ENCODE measurements at places on chromosomes 3 and 15. TPM values are rescaled to one million over a fixed set of nuclear protein-coding genes. Genes with fewer than 3 reads are reported as not detected.

GRCh38 chr15:64969401-64969800, 20.3 kb downstream of the SPG21 start:
- DNase-seq = no peak

ACP3 gene
- 0.78 TPM for total RNA-seq

DNA sequence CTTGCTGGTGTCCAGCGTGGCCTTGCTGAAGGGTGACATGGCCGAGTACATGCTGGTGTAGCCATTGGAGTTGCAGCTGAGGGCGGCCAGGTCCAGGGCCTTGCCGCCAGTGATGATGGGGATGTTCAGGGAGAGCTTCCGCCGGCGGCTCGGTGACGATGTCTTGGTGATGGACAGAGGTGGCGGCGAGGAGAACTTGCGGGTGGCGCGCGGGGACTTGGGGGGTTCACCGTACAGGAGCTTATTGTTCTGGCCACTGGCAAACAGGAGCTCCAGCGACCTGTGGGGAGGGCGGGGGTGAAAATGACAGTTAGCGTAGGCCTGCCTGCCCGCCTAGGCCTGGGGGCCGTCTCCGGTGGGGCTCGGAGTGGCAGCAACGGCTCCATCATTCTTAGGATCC, 59.0 kb upstream of the CTSH start:
- DNase-seq = no peak

DNA sequence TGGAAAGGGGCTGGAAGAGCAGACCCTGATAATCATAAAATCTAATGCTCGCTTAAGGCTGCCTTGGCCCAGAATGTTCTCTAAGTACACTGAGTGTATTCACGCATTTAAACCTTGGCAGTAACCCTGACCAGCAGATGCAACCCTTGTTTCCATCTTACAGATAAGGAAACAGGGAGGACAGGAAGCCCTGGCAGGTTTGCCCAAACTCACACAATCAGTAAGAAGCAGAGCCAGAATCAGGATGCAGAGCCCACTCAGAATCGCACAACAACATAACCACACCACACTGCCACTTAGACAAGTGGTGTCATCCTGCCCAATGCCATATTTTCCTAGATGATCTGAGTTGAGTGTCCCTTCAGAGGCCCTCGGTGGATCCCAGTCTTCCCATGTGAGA, 214.5 kb upstream of the HES1 start:
- no peak for DNase-seq

IGSF11 gene
- total RNA-seq = 1.8 TPM

DNA sequence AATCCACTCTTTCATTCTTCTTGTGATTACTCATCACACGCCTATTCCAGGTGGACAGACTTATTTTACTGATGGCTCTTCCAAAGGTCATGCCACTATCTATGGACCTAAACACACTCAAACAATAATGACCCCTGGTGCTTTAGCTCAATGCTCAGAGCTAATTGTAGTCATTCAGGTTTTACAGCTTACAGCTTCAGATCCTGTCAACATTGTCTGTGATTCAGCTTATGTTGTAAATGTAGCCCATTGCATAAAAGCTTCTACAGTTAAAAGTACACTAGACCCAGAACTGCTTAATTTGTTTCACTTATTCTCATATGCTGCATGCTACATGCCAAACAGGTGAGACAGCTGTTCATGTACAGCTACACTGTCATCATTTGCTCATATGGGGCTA, 49.2 kb downstream of the LSM3 start:
- DNase-seq = no peak

ZNF662 gene
- 6.6 TPM for total RNA-seq

GRCh38 chr15:80697075-80697685, 2.1 kb downstream of the ABHD17C start:
- DNase-seq = no peak

PLCB2 gene
- 4.6 TPM for total RNA-seq

DNA sequence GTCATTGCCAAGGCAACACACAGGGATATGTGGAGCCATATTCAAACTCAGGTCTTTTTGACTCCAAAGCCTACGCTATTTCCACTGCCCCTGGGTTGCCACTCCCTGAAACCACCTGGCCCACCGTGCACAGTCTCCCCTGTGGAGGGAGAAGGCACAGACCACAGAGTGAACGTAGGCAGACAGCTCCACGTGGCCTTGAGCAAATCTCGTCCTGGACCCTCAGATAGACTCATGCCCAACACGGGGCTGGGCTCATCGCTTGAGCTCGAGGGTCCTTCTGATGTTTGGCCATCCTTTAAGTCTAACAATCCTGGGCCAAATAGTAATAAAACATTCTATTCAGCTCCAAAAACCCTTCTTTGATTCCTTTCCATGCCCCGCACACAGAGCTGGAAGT, 72.0 kb downstream of the CPN2 start:
- DNase-seq = peak; percentile 76

RASA2 gene
- total RNA-seq = 7.1 TPM

GRK7 gene
- total RNA-seq = 0.08 TPM

DNA sequence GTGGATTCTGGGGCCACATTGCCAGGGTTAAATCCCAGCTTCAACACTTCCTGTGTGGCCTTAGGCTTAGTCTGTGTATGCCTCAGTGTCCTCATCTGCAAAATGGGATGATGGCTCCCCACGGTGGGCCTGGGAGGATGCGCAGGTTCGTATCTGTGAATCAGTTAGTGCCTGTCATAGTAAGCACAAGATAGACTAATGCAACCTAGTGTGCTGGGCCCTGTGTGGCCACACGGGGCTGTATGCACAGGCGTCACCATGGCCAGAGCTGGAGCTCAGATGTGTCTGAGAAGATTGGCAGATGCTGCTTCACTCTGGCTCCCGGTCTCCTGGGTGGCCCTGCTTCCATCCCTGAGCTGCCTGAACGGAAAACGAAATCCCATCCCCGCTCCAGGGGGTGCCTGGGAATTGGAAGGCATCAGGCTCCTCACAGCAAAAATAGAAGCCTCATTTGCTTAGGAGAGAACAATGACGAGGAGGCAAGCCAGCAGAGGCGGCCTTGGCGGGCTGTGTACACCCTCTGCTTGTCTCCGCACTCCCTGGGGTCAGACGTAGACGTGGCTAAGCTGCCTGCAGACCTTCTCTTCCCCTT, 103.6 kb downstream of the APBA2 start:
- DNase-seq = no peak

DNA sequence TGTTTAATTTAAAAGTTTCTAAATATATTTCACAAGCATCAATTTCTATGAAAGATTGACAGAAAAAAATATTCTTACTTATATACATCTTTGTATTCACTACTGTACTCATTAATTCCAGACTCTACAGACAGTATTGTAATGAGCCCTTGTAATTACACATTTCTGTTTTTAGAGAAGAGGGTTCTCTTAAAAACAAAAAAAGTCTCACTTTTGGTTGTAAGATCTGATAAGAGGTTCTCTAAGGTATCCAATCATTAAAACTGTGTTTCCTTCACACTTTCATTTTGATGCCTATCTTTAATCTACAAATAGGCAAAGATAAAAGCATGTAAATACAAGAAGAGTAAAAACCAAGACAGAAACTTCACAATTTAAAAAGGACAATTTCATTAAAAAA, 75.6 kb downstream of the FBXL22 start:
- no peak for DNase-seq

GRCh38 chr3:114411811-114412803, 118.3 kb downstream of the TIGIT start:
- no peak for DNase-seq

GRCh38 chr3:46987743-46988401, 8.4 kb downstream of the NBEAL2 start:
- DNase-seq = peak; percentile 94

DNA sequence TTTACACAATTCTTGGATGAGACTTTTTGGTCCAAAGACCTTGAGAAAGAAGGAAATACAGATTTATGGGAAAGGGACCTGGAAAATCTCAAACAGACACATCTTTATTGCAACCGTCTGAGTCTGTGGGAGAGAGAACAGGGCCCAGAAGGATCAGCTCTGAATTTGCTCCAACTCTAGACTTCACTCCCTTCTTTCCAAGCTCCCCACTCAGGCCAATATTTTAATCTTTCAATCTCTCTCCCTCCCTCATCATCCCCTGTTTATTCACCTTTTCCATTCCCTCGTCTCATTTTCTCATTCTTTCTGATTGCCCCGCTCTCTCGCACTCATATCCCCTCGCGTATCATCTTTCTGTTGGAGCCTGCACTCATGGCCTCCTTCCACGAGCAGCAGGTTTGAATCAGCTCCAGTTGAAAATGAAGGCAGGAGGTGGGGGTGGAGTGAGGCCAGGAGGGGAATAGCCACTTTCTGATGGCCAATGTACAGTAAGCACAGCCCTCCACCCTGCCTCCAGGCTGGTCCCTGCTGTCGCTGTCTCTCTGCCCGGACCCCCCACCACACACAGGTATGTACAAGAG, 63.6 kb upstream of the BOC start:
- DNase-seq = no peak

- DNase-seq = no peak
Observed at GRCh38 chr3:29436612-29437323, 155.9 kb downstream of the RBMS3 start.

GRCh38 chr3:139491027-139491700, 14.8 kb upstream of the RBP2 start:
- DNase-seq = no peak

DNA sequence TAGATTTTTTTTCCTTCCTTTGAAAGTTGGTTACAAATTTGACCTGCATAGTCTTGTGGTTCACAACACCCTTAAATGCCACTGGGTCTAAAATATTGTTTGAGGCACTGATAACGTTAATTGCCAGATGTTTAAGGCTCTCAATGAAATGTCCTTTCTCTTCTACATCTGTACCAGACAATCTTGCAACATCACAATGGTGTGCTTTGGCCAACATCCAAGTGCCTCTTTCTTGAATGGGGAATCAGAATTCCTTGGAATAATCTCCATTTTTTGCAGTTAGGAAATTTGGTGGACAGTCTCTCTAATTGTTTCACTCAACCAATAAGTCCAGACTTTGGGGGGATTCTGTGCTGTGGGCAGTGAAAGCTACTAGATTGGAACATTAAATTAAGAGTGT, 26.0 kb upstream of the PEX5L start:
- DNase-seq = no peak

C3orf20 gene
- 0.32 TPM for total RNA-seq

PIERCE2 gene
- total RNA-seq = 3.2 TPM

- DNase-seq = no peak
Observed at GRCh38 chr15:89787944-89788343, 11.8 kb downstream of the MESP2 start.

DNA sequence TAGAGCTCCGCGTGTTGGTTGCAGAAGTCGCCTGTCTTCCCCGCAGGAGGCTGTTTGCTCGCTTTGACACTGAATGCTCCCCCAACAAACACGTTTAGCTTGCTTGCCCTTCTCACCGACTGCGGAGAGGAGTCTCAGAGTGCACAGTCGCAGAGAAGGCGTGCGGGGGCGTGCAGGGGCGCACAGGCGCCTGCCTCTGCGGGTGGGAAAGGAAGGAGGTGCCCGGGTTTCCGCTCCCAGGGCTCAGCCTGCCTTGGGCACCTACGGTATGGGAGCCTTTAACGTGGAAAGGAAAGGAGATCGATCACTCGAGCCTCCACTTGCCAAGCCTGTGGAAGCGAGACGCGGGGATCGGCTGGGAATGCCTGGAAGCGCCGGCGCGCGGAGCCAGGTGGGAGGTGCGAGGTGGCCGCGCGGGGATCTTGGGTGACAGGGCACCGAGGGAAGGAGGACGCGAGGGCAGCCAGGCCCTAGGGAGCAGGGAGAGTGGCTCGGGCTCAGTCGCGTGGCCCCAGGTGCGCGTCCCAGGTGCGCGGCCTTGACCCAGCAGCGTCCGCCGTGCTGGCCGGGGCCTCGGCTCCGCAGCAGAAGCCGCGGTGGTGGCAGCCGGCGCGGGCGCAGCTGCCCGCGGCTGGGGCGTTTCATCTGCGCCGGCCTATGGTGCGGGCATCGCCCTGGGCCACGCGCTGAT, at the start of gene FAN1:
FAN1 (plus strand) TSS at position 419 of the 691 bp plus-strand sequence. CDS start 749 bp downstream, outside the sequence.
- peak; percentile 92 for DNase-seq

DNA sequence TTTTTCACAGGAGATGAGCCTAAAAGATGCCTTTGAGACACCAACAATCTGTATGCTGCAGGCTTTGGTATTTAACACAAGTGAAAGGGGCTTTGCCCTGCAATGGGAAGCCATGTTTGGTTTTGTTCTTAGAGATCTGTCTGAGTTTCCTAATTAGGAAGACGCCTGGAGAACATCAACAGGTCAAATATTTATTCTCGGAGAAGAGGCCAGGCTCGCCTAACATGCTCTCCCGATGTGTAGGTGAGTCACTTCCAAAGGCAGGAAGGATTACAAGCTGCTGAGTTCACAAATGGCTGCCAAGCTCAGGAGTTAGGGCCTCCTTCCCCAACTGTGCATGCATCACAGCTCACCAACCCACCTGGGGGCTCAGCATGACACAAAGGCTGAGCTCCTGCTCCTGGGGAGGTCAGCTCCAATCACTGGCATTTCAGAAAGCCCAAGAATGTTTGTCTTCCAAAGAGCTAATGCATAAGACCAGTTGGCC, 119.5 kb upstream of the PRICKLE2 start:
- DNase-seq = no peak

- DNase-seq = peak; percentile 58
Observed at GRCh38 chr3:15292765-15293522, 39.4 kb downstream of the SH3BP5 start.

- no peak for DNase-seq
Observed at GRCh38 chr15:89912674-89913396, at the start of gene ARPIN. Gene ARPIN, minus strand, starts transcription at chr15:89912952. Its CDS starts 117 bp downstream, at chr15:89912835.

- no peak for DNase-seq
Observed at GRCh38 chr3:71926616-71927015, 141.7 kb upstream of the PROK2 start.

CPN2 gene
- total RNA-seq = 0.35 TPM

CYP8B1 gene
- not detected for total RNA-seq

UBAP1L gene
- 2.4 TPM for total RNA-seq

GRCh38 chr3:70308760-70309159, 3.7 kb downstream of the MDFIC2 start:
- DNase-seq = no peak

KLHL24 gene
- 134 TPM for total RNA-seq

DNA sequence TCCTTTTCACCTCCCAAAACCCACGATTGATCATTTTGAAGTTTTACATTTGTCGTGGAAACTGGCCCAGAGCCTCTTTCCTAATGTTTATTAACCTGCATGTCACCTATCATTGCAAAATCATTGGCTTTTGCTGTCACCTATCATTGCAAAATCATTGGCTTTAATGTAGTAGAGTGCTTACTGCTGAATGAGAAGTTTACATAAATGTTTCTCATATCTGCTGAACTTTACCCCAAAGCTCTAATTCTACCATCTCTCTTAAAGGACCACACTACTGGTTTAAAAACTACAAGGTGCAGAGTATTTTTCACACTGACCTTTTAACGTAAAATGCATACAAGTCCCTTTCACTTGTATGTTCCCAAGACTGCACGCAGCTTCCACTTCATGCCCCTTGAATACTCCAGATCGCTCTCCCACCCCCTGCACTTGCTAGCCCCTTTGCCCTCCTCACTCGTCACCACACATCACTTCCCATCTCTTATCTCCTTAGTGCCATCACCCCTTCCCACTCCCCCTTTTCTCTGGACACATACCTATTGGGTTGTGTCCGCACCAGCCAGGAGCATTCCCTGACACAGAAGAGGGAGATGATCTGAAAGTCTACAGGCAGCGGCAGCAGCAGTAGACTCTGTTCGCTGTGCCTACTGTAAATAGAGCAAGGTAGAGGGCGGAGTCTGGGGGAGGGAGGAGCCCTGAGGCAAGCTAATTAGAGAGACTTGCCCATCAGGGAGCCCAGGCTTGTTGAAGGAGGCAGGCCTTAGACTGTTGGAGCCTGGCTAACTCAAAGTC, 30.2 kb upstream of the ATOSA start:
- no peak for DNase-seq

GRCh38 chr3:142975316-142975995, 12.0 kb upstream of the PAQR9 start:
- no peak for DNase-seq
